ENCODE measurements at places on chromosomes 3 and 15. TPM values are rescaled to one million over a fixed set of nuclear protein-coding genes. Genes with fewer than 3 reads are reported as not detected.

- DNase-seq = no peak
These were observed 14.4 kb downstream of the GK5 start for GRCh38 chr3:142211034-142211433.

- DNase-seq = no peak
These were observed 3.8 kb downstream of the RHO start for GRCh38 chr3:129532261-129532660.

The EIF2B5 gene
- total RNA-seq = 54.1 TPM

DNA sequence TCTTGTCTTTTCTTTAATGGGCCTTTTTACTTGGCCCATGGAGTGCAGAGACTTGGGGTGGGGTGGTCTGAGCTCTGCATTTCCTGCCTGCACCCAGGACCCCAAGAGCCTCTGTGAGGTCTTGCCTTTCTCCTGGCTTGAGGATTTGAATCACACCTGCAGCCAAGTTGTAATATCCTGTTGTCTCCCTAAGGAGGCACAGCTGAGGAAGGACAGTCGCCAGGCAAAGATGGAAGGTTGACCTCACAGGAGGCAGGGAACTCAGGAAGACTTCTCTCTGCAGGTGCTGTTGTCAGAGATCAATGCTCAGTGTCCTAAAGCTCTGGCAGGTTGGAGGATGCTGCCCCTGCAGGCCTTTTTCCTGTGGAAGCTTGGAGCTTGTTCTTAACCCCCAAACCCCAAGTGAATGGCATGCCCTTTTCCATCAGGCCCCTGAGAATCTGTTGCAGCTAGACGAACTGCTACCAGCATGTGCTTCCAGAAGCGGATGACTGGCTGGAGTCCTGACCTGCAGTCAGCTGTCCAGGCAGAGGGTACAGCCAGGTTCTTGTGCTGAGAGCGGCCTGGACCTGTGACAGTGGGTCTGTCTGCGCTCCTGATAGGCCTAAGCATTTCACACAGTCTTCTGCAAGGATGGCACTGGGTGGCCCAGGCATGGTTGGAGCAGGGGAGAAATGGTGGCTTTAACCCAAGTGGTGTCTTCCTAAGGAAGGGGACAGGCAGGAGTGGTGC, 120.0 kb downstream of the EEFSEC start:
- no peak for DNase-seq

GRCh38 chr3:12425850-12426579, 58.3 kb upstream of the TSEN2 start:
- DNase-seq = no peak

The BLM gene
- 19.1 TPM for total RNA-seq

The MUC20 gene
- total RNA-seq = 98.1 TPM

GRCh38 chr3:96731031-96731430, 83.4 kb upstream of the EPHA6 start:
- no peak for DNase-seq

- DNase-seq = peak; percentile 42
These were observed 188.1 kb downstream of the USP13 start for GRCh38 chr3:179840985-179841384.

DNA sequence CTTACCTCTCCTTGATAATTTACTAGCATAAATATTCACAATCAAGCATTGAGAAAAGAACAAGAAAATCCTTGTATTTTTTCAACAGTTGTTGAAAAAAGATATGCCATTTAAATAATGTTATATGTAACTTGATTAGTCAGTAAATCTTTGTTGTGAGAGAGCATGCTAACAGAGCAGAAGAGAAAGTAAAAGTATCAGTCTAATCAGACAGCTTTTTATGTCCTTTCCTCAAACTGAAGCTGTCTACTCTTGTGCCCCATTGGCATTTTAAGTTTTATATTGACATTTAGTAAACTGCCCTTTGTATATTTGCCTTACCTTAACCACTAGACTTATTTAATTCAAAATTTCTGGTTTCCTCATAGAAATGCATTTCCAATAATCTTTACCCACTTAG, 668.7 kb downstream of the OTOL1 start:
- DNase-seq = no peak
